ENCODE measurements at places on chromosomes 5 and 9.

DNA sequence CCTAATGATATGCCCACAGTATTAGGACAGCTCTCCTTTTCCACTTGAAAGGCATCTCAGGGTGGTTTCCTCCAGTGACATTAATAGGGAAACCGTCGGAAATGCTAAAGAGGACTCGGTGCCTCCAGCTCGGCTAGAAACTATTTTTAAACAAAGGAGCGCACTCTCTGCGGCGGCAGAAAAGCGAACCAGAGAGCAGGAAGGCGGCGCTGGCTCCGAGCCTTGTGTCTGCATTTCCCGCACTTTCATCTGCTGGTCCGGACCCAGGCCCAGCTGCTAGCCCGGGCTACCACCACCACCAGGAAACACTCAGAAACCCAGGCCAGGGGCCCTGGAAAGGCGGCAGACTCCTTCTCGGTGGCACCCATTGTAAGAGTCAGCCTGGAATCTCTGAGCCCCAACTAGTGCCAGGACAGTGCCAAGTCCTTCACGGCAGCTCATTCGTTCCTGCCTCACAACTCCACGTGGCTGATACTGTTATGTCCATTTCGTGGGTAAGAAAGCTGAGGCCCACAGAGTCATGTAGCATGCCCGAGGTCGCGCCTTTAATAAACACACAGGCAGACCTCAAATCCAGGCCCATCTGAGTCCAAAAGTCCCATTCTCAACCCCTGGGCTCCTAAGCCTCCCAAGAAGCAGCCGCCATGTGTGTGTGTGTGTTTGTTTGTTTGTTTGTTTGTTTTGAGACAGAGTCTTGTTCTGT, 73.9 kb downstream of the VAV2 start:
- no peak for DNase-seq

GRCh38 chr5:36651761-36652685, 45.6 kb downstream of the SLC1A3 start:
- DNase-seq: no peak

GRCh38 chr9:19231126-19231903, 822 bp downstream of the DENND4C start:
- no peak for DNase-seq

- DNase-seq: no peak
These were observed 48.9 kb downstream of the DYNC2I2 start for GRCh38 chr9:128607642-128608350.

DNA sequence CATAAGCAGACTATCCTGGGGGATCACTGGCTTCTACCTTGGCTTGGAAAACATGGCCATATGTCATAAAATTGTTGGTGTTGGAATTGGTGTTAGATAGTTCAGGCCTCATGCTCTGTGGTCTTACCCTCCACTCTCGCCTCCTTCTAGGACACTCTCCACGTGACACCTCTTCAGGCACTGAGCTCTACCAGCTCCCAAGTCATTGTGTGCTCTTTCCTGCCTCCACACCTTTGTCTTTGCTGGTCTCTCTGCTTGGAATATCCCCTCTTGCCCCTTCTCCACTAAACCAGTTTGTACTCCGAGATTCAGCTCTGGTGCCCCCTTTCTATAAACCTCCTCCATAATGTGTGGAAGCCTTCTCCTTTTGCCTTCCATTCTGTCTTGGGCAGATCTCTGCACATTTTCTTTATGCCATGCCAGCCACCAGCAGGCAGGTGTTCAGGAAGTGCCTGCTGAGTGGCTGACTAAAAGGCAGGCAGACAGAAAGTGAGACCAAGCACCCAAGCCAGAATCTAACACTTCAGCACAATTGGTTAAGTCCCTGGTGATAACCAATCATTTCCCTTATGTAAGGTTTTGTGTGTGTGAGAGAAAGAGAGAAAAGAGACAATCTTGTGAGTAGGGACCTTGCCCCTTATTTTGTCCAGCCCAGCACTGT, 37.7 kb downstream of the SAR1B start:
- no peak for DNase-seq

GRCh38 chr9:13023498-13023897, 248.7 kb downstream of the LURAP1L start:
- DNase-seq: no peak

DNA sequence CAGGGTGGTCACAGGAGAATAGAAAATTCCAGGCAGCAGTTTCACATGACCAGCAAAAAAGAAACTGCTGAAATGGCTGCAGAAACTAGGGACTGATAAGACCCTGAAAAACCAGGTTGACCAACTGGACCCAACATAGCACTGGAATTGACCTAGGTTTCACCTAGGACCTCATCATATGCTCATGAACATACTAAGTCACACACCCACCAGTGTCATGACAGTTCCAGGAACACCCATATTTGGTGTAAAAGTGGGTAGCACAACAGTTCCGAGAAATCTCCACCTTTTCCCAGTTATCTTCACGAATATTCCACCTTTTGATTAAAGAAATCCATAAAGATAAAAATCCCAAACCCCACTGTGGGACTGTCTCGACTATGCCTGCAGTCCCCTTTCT, 182.2 kb downstream of the AGTPBP1 start:
- DNase-seq: no peak

DNA sequence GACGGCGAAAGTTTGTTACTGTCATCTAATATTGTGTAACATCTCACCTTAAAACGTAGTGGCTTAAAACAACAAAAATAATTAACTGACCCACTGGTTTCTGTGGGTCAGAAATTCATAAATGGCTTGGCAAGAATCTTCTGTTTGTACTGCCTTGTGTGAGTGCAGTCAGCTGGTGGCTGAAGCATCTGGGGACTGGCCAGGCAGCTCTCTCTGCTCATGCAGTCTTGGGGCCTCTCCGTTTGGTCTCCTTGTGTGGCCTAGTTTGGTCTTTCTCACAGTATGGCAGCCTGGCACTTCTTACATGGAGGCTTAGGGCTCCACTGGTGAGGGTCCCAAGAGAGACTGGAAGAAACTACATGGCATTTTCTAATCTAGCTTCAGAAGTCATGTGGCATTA, 49.0 kb upstream of the CTXN3 start:
- DNase-seq: no peak

DNA sequence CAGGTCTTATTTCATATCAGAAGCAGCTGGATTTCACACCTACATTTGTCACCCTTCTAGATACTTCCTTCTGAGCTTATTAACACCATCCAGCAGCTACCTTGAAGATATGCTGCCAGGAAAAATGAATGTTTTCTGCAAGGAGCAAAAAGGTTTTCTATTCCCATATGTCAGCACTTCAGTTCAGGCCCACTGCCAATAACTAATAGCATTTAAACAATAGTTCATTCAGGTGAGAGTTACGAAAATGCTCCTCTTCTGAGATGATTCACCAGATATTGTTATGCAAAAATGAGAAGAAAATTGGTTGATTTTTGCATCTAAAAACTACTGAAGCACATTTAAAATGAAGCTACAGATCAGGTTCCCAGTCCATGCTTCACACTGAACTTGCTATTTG, 56.4 kb upstream of the ISL1 start:
- no peak for DNase-seq

DNA sequence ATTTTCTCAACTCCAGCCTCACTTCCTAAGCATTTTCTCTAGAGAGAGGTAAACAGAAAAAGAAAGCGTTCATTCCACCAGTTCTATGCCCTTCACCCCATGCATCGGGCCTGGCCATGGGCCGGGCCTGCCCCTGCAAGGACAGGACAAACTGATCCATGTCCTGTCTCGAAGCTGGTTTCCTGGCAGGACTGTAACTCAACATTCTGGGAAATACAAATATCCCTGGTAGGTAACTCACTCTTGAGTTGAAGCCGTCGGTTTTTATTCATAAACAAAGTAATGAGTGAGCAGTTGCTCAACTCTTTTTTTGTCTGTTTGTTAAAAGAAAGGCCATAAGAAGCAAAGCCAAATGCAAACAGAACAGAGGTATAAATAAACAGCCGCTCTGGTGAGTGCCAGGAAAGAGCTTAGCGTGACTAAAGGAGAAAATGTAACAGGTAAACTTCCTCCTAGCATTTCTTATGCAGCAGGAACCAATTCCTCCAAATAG, 64.4 kb upstream of the DNAH5 start:
- no peak for DNase-seq

DNA sequence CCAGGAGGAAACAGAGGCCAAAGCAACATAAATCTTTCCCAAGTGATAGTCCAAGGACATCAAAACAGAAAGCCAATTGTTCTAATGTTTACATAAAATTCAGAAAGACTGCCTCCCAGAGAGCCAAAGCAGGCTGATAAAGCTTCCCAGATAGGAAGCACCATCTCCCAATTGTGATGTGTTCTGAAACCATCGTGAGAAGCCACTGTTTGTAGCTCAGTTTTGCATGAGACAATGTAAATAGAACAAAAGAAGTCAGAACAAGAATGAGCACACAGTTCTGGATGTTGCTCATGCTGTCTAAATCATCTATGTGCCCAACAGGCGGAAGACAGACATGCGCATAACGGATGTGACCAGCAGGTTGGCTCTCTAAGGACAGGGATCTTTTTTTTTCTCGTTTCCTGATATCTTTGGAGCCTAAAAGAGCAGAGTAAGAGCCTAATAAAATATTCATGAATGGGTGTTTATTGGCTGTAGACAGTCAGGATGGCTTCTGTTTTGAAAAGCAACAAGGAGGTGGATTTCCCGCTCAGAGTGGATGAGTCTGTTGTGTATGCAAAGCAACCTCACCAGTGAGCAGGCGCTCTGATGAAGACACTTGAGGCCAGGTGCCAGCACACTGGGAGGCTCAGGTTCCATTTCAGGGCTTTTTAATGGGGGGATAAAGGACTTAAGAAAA, 113.6 kb downstream of the GNA14 start:
- peak; percentile 59 for DNase-seq

DNA sequence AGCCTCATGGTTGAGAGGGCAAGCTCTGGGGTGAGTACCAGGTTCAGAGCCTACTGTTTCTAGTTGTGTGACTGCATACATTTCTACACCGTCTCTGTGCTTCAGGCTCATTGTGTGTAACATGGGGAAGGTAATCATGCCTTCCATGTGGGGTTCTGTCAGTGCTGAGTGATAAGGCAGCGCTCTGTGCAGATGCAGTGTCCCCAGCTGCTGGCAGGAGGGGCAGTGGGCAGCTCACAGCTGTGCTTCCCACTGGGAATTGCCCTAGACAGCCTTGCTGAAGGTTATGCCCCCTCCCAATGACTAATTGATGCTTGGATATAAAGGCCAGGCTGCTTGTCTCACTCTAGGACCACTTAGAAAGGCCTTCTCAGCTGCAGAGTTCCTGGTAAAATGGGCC, 121.8 kb upstream of the SAP30L start:
- no peak for DNase-seq

GRCh38 chr9:109937861-109938453, 158.0 kb downstream of the PALM2AKAP2 start:
- DNase-seq: no peak

DNA sequence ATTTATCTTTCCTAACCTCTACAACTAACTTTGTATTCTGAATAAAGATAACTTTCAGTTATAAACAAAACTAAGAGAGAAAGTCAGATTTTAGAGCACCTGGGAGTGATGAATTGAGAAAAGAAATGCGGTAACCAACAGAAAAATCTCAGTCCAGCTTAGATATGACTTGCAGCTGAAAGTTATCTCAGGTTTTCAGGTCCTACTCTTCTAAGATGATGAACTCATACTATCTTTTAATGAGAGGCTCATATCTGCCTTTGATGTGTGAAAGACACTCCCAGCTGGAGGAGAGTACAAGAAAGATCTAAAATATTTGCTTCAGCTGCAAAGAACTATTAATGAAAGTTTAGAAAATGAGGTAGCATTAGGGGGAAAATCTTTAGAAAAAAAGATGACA, 190.5 kb downstream of the DENND1A start:
- no peak for DNase-seq

- no peak for DNase-seq
These were observed 139.7 kb upstream of the PITX1 start for GRCh38 chr5:135173662-135174290.

- no peak for DNase-seq
These were observed 30.1 kb downstream of the PSD2 start for GRCh38 chr5:139825690-139826089.

DNA sequence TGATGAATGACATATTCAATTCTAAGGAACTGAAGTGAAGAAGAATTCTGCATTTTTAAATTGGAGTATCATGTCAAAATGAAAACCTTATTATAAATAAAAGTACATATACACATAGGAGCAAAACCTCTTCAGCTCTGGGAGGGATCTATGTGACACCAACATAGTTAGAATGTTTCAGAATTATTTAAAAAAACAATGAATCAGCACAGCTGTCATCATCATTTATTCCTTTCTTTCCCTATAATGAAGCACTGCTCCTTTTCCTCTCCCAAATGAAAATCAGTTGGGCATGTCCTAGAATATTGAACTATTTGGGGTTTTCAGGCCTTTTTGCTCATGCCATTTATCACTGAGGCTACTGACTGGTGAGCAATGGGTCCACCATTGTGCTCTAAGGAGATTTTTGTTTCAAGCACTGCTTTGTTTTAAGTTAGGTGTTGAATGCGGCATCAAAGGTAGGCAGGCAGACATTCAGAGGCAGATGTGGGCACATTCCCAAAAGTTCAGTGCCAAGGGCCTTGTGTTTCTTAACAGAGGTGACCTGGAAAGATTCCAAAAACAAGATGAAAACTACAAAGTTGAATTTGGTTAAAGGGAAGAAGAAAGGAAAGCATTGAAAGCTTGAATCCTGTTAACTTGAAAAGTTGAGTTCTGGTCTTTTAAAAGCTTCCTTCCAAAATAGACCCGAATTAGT, 126.4 kb upstream of the ADAMTSL1 start:
- DNase-seq: no peak

GRCh38 chr9:109167716-109168115, 667 bp upstream of the FRRS1L start:
- DNase-seq: no peak

GRCh38 chr9:36625006-36625615, 52.4 kb downstream of the MELK start:
- DNase-seq: no peak

DNA sequence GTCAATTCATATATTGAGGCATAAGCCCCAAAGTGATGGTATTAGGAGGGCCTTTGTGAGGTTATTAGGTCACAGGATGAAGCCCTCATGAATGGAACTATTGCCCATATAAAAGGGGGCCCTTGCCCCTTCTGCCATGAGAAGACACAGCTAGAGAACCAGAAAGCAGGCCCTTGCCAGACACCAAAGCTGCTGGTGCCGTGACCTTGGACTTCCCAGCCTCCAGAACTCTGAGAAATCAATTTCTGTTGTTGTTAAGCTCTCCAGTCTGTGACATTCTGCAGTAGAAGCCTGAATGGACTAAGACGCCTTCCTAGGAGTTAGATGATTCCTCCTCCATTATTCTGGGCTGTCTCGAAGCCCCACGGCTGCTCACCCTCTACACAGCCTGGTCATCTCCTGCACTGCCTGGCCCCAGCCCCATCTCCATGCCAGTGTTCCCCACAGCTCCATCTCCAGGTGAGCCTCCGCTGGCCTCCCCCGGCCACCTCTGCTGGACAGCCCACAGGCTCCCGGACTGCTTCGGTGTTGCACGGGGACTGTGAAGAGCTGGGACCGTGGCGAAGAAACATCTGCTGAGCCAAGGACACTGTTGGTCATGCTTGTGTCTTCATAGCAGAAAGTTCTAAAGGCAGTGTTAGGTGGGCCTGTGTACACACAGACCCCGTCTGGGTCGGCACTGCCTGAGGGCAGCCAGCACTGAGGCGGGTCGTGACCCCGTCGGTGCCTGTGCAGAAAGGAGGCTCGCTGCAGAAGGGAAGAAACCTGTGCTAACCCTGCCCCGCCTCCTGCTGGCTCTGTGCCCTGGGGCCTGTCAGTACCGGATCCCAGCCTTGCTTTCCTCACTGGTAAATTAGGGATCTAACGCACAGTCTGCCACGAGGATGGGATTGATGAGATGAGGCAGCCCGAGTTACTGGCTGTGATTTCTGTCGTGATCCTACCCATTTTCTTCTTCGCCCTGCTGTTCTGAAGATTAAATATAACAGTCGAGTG, 55.1 kb upstream of the CNOT6 start:
- no peak for DNase-seq

GRCh38 chr9:123329329-123329955, 26.6 kb upstream of the CRB2 start:
- DNase-seq: no peak
